ENCODE measurements at places on chromosomes 6 and 20.
A peak's percentile ranks its signal among the peaks of the same experiment; 100 is the strongest.

GRCh38 chr6:38234934-38235682 lies 404.6 kb downstream of the BTBD9 start:
- DNase-seq = no peak

GRCh38 chr6:143901885-143902750 lies 37.8 kb downstream of the ZC2HC1B start:
- DNase-seq = no peak

- no peak for DNase-seq
Observed at GRCh38 chr20:63612276-63612931, 14.5 kb downstream of the GMEB2 start.

GRCh38 chr6:85136310-85136709 lies 313.6 kb upstream of the NT5E start:
- DNase-seq = no peak

DNA sequence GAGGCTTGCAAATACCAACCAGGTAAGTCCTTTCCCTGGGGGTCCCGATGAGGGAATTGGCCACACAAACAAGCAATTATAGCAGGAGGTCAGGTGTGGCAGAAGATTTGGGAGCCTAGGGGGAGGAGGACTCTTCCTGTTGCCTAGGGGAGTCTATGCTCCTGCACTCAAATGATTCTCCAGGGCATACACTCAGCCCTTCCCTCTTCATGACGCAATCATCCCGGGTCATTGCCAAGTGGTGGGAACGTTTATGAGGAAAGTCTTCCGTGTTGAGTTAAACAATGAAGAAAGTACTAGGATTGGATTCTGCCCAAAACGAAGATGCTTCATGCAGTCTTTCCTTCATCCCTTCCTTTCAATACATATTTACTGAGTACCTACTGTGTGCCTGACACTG lies 186.5 kb upstream of the TSHZ2 start:
- no peak for DNase-seq

- DNase-seq = no peak
Observed at GRCh38 chr6:41201764-41202173, 820 bp upstream of the TREML2 start.

DNA sequence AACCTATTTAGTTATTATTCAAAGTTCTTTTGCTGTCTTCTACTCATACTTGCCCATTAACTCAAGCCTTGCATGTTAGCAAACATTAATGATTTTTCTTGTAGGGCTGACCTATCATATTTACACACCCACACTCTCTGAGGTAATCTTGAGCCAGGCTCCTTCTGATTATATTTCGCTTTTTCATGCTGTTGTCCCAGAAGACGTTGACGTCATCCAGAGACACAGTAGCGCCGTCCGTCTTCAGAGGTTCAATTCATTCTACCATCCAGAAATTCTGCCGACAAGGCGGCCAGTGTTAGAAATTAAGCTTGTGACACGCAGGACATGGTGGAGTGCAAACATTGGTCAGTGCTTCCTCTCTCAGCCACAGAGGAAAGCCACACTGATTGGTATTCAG lies 584.7 kb downstream of the BMP2 start:
- DNase-seq = no peak

GRCh38 chr6:14322841-14323240 lies 205.3 kb downstream of the CD83 start:
- no peak for DNase-seq

DNA sequence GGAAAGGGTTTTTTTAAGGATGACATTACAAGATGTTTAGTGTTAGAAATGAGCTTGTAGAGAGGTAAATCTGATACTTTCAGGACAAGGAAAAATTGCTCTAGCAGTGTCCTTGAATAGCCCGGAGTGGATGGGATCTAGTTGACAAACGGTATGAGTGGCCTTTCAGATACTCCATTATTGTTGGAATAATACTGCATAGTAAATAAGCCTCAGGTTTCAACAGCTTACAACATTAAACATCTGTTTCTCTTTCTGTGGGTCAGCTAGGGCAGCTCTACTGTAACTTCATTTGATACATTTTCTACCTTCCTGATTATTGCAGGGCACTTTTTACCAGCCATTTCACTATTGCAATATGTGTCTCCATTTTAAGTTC lies 118.0 kb downstream of the B3GAT2 start:
- no peak for DNase-seq

DNA sequence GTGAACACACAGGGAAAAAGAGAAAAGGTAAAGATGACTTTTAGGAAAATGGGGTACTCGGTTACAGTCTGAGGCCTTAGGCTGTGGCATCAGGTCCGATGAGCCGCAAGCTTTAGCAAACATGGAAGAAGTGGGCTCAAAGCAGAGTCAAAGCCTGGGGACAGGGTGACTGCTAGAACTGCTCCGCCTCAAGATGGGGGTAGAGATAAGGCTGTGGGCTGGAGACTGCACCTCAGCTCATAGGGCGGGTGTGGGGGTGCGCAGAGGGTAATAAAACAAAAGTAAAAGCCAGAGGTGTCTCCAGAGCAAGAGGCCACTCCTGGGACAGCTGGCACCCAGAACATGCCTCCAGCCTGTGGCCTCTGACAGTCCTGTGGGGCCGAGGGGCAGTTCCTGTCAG lies 21.3 kb upstream of the SYNDIG1 start:
- no peak for DNase-seq

GRCh38 chr6:138278326-138278725 lies 60.0 kb upstream of the PBOV1 start:
- peak; percentile 58 for DNase-seq

DNA sequence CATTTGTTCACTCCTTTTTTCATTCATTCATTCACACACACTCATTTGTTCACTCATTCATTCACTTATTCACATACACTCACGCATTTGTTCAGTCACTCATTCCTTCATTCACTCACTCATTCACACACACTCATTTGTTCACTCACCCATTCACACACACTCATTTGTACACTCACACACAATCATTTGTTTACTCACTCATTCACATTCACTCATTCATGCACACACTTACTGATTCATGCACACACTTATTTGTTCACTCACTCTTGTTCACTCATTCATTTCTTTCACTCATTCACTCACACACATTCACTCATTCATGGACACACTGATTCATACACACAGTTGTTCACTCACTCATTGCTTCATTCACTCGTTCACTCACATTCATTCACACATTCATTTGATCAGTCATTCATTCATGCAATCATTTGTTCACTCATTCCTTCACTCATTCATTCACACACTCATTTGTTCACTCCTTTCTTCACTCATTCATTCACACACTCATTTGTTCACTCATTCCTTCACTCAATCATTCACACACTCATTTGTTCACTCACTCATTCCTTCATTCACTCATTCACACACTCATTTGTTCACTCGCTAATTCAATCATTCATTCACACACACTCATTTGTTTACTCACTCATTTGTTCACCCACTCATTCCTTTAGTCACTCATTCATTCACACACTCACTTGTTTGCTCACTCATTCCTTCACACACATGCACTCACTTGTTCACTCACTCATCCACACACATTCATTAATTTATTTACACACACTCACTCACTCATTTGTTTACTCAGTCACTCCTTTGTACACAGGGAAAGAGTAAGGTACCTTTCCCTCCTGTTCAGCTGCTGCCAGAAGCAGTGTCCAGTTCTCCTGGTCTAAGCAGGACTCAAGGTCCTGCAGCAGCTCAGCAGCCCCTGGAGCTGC lies 50.7 kb upstream of the BHLHE23 start:
- DNase-seq = no peak

DNA sequence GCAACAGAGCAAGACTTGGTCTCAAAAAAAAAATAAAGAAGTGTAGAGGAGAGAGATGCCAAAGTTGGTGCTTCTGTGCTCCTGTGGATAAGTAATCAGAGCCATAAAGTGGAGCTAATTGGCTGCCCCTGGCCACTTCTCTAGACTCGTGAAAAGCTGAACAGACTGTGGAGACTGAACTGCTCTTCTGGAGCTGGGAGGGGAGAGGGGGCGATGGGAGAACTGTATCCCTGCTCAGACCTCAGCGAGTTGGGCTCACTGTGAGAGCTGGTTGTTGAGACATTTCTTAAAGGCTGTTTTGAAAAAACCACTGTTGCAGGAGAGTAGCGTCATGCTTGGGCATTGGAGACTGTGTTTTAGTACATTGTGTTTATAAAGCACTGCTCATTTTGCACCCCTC lies 125.7 kb downstream of the TCP11 start:
- no peak for DNase-seq

DNA sequence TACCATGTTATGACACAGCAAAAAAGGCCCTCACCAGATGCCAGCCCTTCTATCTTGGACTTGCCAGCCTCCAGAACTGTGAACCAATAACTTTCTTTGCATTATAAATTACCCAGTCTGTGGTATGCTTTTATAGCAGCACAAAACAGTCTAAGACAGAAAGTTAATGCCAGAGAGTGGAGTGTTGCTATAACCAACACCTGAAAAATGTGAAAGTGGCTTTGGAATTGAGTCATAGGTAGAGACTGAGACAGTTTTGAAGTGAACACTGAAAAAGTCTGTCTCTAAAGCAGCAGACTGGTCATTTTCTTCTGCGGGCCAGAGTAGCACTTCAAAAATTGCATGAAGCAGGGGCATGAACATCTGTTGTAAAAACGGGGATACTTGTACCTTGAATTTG lies 28.0 kb upstream of the ASIP start:
- DNase-seq = no peak

- DNase-seq = no peak
Observed at GRCh38 chr6:48419992-48420391, 309.0 kb upstream of the PTCHD4 start.

DNA sequence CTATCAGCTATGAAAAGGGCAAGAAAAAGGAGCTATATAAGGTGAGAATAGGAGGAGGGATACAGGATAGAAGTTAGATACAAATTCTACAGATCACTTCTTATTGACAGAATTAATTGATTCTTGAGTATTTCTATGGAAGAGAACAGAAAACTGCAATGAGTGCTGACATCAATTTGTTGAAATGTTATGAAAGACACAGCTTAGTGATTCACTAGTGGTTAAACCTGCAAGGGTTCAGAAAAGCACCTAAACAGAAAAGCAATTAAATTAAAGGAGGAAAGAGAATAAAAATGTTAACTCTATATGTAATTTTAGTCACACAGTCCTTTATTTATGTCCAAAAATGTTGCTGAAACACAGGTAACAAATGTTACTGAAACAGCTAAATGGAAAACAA lies 254.4 kb upstream of the RUNX2 start:
- no peak for DNase-seq

- DNase-seq = no peak
Observed at GRCh38 chr20:1184638-1185315, at the start of gene TMEM74B. Gene TMEM74B (minus strand): TSS chr20:1184981. CDS start chr20:1183801, 1,180 bp downstream.

GRCh38 chr6:42914546-42914945 lies 1.3 kb upstream of the PTCRA start:
- no peak for DNase-seq

GRCh38 chr20:22904905-22905304 lies 130.2 kb upstream of the SSTR4 start:
- no peak for DNase-seq

GRCh38 chr20:51306521-51307358 lies 235.8 kb downstream of the NFATC2 start:
- no peak for DNase-seq

DNA sequence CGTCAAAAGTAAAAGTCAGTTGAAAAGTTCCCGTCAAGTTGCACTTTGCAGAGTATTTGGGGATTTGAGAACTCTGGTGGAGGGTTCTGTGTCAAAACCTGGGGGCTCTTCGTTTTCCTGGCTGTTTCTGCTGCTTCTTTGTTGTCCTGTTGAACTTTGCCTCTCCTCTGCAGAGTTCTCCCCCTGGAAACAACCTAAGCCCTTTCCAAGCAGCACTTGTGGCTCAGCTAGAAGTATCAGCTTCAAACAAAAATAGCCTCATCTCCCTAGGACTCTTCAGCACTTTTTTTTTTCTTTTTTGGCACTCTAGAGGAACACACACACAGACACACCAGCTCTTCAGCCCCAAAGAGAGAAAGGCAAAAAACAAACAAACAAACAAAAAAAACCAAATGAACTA lies at the start of gene TRDN:
Gene TRDN (minus strand): TSS at position 169 of the 400 bp plus-strand sequence. CDS start 175 bp downstream, outside the sequence.
- no peak for DNase-seq

DNA sequence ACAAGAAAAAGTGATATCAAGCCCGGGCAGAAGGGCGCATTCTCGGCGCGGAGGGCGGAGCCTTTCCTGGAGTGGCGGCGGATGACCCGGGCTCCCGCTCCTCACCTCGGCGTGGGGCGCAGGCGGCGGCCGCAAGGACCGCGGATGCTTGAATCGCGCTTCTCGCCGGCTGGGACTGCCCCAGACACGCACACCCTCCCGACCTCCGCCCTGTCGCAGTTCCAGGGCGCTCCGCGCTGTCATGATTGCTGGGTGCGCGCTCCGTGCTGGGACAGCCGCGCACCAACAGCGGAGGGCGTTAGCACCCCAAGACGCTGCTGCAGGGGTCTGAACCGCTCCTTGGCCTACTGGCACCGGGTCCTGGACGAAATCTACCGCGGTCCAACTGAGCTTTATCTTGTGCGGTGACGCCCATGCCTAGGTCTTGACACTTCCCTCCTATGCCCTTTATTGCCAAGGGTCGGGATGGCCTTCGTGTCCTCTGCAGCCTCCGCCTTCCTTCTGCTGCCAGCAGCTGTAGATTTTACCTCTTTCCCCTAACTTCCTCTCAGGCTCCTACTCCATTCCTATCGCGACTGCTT lies 43.3 kb downstream of the IRAK1BP1 start:
- peak; percentile 1 for DNase-seq

DNA sequence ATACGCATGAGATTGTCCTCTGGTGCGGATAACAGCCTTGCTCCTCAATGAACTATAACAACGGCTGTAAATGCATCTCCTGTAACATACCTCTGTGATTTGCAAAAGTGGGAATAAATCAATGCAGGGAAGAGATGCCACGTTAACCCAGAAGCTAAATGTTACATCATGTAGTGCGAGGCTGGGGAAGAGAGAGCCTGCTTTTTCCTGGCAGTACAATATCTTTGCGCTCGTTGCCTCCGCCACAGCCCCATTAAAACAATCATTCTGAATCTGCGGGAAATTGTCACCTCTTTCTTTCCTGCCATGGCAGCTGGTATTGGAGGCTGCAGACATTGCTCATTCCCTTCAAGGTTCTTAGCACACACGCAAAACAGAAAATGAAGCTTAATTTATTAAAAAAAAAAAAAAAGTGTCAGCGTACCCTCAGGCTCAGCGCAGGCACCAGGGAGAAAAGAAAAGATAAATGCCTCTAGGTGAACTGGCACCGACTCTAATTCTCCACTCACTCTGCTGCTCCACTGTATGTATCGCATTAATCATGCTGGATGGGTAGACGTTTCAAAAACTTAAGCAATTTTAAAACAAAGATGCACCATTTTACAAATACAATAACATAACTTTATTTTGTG lies 70.2 kb upstream of the TFB1M start:
- DNase-seq = no peak

DNA sequence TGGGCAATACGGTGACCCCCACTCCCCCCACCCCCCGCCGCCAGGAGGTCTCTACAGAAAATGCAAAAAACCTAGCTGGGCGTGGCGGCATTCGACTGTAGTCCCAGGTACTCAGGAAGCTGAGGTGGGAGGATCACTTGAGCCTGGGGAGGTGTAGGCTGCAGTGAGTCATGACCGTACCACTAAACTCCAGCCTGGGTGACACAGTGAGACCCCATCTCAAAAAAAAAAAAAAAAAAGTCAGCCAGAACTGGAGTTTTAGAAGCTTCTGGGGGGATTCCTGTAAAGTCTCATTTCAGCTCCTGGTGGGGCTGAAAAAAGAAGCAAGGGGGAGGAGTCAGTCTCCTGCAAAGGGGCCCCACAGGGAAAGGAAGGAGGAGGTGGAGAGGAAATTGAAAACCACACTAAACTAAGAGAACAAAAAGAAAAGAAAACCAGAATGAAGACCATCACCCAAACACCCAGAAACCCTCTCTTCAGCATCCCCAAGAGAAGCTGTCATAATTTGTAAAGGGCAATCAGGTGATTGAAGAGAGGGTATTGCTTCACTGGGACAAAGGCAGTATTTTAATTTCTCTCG lies 50.4 kb downstream of the NOL4L start:
- DNase-seq = no peak

- DNase-seq = no peak
Observed at GRCh38 chr6:146968041-146968760, 236.0 kb upstream of the STXBP5 start.

Data from nucleus accumbens (tissue), 56 donors.